SW 1271 (cell line): ENCODE measurements at places on chromosomes 11 and 22.
A peak's percentile ranks its signal among the peaks of the same experiment; 100 is the strongest.

- no peak for DNase-seq
Measured at GRCh38 chr11:508956-509355, 1.9 kb upstream of the RNH1 start.

- DNase-seq: no peak
Measured at GRCh38 chr11:87281496-87281895, 243.8 kb downstream of the TMEM135 start.

GRCh38 chr22:44033694-44034093 is 9.6 kb downstream of the PARVB start:
- no peak for DNase-seq

DNA sequence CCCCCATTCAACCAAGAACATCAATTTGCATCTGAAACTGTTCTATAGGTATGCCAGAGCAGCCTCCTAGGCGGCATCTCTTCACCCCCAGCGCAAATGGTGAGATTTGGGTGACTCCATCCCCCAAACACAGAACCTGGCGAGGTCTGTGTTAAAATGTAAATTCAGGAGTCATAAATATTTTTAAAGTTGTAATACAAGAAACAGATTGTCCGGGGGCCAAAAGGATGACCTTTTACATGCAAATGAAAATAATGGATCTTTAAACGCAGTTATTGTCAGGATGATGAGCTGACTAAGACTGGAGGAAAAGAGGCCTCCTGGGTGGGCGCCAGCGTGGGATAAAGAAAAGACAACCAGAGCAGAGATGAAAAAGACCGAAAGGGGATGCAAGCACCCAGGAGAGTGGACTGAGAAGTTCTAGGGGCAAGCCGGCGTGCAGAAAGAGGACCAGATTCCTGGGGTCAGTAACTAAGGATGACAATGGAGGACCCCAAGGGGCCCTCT is 16.0 kb upstream of the ADA2 start:
- DNase-seq: no peak

DNA sequence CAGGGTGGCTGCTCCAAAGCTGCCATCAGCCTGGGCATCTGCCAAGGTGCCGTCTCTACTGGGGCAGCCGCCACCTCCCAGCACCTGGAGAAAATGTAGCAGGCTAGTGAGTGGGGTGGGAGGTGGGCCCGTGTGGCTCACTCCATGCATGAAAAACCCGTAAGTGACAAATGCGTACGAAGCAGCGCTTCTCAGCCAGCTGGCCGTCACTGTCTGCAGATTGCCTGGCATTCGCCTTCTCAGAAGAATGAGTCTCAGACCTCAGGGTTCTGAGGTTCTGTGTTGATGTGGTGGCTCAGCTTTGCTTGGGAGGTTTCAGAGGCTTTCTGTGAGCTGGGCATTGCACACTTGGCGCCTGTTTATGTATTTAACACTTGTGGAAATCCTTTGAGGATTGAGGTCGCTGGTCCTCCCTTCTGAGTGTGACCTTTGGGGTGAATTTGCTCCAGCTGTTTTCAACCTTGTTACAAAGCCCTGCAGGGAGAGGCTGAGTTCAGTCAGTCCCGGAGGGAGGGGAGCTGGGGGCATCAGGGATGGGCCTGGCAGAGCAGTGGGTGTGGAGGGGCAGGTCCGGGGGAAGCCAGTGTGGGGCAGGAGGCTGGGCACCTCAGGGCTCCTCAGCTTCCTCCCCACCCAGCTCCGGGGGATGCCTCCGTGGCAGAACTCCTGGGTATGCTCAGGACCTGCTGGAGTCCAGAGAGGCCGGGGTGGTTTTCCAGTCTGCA is 977.0 kb downstream of the TBC1D22A start:
- no peak for DNase-seq

DNA sequence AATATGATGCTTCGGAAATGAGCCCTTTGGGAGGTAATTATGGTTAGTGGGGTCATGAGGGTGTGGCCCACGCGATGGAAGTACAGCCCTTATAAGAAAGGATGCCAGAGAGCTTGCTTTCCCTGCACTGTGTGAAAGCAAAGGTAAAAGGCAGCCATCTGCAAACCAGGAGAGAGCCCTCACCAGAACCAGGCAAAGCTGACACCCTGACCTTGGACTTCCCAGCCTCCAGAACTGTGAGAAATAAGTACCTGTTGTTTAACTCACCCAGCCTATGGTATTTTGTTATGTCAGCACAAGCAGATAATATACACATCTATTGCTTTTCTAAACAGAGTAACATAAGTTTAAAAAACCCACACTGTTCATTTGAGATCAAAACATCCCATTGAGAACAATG is 50.7 kb downstream of the SYN3 start:
- no peak for DNase-seq

GRCh38 chr11:61800331-61801281 is 7.9 kb downstream of the FEN1 start:
- DNase-seq: no peak

GRCh38 chr11:108203075-108203474 is 19.4 kb downstream of the NPAT start:
- no peak for DNase-seq

- DNase-seq: no peak
Measured at GRCh38 chr11:12949453-12949852, 59.7 kb upstream of the RASSF10 start.

DNA sequence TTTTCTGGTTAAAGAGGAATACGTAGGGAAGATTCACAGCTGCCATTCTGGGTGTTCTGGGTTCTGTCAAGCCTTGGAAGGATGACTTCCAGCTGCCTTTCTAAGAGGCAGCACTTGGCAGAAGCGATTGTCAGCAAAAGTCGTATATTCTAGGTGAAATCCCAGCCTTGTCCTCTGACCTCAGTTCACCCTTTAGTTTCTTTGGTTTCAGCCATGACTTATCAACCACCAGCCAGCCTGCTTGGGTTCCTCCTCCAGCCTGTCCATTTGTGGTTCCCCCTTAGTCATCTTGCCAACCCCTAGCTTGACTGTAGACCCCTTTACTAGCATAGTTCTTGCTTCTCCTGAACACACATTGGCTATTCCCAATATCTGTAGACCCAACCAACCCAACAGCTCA is 102.3 kb upstream of the CD44 start:
- no peak for DNase-seq

GRCh38 chr22:21657360-21658032 is 8.3 kb upstream of the PPIL2 start:
- peak; percentile 56 for DNase-seq

- DNase-seq: no peak
Measured at GRCh38 chr11:66324664-66325063, 7.8 kb upstream of the CD248 start.

GRCh38 chr22:36182857-36183256 is 18.8 kb downstream of the APOL4 start:
- no peak for DNase-seq

DNA sequence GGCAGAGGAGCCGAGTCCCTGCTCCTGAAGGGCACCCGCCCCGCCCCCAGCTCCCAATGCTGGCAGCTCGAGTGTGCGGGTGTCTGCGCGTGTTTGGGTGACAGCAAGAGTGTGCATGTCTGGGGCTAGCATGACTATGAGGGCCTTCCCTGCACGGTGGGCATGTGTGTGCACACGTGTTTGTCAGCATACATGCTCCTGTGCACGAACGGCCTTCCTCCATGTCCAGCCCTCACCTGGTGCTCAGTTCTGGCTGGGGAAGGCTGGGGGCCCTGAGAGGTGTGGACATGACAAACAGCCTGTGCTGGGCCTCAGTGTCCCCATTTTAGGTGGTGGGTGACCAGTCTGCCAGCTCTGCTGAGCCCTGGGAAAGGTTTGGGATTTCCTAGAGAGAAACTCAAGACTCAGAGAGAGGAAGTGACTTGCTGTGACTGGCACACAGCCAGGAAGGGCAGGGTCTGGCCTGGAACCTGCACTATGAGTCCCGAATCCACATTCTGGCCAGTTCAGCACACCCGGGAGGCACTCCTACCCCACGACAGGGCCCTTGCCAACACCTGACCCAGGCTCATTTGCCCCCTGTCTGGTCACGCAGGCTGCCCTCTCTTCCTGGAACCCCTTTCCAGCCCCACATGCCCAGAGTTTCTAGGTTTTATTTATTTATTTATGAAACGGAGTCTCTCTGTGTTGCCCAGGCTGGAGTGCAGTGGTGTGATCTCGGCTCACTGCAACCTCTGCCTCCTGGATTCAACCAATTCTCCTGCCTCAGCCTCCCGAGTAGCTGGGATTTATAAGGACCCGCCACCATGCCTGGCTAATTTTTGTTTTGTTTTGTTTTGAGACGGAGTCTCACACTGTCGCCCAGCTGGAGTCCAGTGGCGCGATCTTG is 3.3 kb upstream of the SHISA8 start:
- DNase-seq: peak; percentile 27

- DNase-seq: no peak
Measured at GRCh38 chr11:1398528-1399235, 8.9 kb downstream of the BRSK2 start.

DNA sequence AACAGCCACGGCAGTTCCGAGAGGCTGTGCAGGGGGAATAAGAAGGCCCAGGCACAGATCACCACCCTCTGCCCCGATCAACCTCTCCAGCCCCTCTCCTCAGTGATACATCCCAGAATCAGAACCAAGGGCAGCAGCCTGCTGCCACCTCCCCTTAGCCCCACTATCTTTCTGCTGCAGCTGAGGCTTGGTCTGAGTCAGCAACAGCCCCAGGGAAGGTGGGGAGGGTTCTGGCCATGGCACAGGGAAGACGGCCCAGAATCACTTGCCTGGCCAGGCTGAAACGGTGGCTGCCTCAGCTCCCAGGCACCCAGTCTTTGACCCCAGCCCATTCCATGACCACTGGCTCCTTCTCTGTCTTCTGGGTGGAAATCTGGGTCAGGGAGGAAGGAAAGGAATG is 2.3 kb downstream of the CHID1 start:
- DNase-seq: no peak

DNA sequence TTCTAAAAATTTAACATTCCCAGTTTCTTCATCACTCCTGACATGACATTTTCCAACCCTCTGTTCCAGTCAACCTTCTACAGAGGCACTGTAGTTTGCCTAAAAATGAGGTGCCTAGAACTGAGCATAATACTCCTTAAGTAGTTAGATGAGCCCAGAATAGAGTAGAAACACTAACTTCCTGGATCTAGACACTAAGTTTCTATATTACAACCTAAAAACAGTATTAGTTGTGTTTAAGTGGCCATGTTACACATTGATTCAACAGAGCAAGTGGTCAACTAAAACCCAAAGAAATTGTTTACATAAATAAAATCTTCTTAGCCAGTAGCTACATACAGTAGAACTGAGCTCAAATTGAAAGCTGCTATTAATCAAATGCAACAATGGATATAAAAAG is 1.3 kb downstream of the HPS5 start:
- DNase-seq: no peak

GRCh38 chr11:2931771-2932738 is 2.8 kb upstream of the PHLDA2 start:
- DNase-seq: no peak

DNA sequence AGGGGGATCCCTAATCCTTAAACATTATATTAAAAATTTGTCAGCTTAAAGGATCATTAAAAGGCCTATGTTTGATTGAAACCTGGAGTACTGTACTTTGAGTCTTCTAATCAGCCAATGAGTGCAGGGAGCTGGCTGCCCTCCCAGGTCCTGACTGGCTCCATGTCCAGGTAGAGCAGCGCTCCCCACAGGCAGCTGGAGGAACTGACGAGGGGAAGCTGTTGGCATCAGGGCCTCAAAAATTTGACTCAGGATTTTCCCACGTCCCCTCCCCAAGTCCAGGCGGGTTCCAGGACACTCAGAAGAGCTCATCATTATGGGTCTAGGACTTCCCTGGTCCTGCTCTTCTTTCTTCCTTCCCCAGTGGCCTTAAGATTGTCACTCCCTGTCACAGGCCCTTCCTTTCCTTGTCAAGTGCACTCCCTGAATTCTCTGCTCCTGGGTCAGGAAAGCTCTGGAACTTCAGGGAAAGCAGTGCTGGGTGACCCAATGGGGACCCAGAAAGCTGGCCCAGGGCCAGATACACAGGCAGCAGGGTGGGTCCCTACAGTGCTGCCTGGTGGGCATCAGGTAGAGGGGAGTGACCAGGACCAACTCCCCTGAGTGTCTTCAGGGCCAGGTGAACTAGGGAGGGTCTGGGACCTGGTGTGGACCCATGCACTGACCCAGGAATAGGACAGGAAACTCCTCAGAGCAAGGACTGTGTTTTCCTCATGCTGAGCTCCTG is 65.5 kb downstream of the GGTLC2 start:
- DNase-seq: no peak

GRCh38 chr11:11306855-11307254 is 46.2 kb downstream of the CSNK2A3 start:
- DNase-seq: no peak

GRCh38 chr11:47387944-47388696 is 9.8 kb upstream of the SPI1 start:
- DNase-seq: no peak

DNA sequence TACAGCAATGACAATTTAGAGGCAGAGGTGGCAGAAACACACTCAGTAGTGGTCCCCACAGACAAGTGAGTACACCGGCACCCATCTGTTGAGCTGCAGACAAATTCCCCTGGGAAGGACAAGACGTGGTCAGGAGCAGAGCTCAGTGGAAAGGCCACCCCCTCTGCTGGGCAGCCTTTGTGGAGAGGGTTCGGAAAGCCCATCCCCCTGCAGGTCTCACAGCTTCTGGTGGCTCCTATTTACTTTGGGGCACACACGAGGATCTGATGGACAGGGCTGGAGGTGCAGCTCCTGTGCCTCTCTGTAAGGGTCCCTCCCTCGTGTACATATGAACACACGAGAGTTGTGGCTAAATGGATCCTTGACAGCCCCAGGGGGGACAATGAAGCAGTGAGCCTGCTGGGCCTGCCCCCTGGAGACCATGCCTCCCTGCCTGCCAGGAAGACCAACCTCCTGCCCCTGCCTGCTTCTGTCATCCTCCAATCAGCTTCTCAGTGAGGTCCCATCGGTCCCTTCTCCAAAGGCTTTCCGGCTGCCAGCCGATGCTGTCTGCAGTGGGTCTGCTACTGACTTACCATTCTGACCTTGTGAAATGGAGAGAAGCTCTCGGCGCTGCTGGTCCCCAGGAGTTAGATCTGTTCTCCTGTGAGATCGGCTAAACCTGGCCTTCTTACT is 161.5 kb downstream of the CACNA1I start:
- no peak for DNase-seq

DNA sequence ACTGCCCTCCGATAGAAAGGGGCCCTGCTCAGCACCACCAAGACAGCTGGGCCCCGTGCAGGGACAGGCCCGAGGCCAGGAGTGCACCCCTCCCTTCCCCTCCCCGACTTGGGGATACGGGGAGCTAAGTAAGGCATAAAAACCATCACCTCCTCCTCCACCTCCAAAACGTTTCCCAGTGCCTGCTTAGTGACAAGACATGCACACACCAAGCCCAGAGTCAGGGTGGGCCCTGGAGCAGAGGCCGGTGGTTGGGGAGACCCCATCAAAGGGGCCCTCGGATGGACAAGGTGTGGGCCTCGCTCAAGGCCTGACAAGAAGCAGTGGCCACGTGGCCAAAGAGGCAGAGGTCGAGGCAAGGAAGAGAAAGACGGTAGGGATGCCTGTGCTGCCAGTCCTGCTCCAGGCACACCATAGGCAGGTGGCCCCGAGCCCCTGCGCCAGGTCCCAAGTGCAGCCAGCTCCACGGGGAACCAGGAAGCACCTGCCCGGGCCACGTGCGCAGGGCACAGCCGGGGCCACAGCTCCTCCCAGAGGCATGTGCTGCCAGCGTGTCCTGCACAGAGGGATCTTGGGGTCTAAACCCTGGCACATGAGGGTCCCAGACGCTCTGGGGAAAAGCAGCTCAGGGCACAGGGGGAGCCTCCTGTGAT is 53.0 kb downstream of the BRD1 start:
- no peak for DNase-seq
